Coronary artery (tissue), 2 donors: ENCODE measurements at places on chromosomes 1 and 21.

DNA sequence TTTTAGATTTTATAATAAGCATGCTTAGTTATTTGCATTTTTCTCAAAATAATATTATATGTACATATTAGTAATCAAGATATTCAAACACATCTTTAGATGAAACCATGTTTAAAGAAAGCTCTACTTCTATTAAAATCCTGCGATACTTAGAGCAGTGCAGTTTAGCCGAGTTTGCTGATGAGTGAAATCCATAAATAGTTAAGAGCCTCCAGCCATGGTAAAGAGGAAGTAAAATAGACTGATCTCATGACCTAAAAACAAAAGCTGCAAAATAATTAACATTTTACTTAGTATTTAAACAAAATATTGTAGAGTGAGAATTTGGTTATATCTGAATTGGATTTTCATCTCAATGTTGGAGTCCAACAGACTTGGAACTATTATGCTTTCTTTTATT, 147.4 kb upstream of the NRIP1 start:
- DNase-seq = no peak

DNA sequence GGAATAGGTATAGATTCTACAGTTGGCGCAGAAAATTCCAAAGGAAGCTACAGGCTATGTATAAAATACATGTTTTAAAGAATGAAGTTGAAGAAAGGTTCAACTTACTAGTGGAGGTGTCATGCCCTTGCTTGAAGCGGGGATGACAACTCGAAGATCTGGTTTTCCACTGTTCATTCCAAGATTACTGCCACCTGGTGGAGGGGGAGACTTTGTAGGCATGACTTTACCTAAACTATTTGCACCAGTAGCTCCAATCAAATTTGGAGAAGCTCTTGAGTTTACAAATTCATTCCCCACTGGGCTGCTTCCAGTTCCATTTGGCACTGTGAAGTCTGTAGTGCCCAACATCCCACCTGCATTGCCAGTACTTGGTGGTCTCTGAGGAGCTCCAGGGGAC, 81.7 kb downstream of the AXDND1 start:
- DNase-seq = no peak

- no peak for DNase-seq
Observed at GRCh38 chr1:192357924-192358323, 41.1 kb downstream of the RGS21 start.

DNA sequence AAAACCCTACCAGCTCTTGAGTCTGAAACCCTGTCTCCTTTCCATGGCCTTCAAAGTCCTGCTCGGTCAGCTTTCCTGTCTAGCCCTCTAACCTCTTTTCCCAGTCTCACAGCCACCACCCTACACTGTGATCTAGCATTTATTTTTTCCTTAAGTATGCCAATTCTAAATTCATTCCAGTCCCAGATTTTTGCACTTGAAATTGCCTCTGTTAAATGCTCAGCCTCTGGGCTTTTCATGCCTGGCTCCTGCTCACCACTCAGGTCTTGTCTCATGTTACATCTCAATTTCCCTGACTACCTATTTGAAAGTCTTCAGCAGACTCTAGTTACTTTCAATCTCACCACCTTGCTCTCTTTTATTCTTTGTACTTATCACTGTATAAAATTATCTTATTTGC, 176.2 kb downstream of the ADGRL4 start:
- no peak for DNase-seq

GRCh38 chr1:40986956-40987355, 7.5 kb downstream of the CTPS1 start:
- DNase-seq = no peak

- no peak for DNase-seq
Observed at GRCh38 chr1:156804572-156805243, 11.9 kb downstream of the SH2D2A start.

- DNase-seq = no peak
Observed at GRCh38 chr1:29349871-29350491, 113.7 kb downstream of the PTPRU start.

DNA sequence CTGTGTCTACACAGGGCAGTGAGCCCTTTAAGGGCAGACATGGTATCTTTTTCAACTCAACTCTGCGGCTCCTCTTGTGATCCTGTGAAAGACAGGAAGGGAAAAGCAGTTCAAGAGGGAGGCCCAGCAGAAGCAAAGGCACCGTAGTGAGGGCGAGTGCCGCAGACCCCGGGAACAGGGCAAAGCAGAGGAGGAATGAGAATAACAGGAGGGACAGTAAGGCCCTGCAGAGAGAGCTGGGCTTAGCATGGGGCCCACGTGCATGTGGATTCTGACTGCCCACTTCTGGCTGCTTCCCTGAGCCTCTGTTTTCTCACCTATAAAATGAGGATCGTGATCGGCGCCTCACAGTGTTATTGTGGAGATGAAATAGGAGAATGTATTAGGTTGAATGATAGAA, 409.3 kb downstream of the PTPRU start:
- DNase-seq = no peak

GRCh38 chr1:159924025-159924790, 1.1 kb downstream of the TAGLN2 start:
- peak; percentile 95 for DNase-seq

DNA sequence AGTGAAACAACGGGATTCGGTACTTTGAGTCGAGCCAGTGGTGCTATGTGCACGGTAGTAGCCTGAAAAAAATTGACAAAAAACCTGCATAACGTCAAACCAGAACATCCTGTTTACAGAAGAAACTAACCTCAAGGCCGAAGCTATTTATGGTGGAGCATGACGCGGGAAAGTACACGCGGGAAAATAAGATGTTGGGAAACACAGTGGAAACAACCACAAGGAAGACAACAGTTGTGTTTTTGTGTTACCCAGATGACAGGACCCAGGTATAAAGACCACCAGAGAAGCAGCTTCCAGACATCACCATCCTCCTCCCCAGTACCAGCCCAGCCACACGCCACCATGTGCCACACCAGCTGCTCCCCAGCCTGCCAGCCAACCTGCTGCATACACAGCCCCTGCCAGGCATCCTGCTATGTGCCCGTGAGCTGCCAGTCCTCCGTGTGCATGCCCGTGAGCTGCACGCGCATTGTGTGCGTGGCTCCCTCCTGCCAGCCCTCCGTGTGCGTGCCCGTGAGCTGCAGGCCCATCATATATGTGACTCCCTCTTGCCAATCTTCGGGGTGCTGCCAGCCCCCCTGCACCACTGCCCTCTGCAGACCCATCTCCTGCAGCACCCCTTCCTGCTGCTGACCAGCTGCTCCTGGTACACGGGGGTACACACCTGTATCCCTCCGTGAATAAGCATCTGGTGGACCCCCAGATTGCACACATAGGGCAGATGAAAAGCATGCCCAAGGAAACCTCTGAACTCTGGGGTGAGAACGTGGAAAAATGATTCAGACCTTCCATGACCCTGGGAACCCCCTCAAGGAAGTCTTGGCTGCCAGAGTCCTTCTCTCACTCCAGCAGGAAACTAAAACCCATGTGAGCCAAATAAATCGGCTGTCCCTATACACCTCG, at the start of gene KRTAP12-3:
Gene KRTAP12-3, plus strand, starts transcription at position 298 of the 906 bp plus-strand sequence. Its CDS starts 48 bp downstream, at position 346.
- no peak for DNase-seq

GRCh38 chr1:154747740-154748404, 122.2 kb downstream of the KCNN3 start:
- peak; percentile 59 for DNase-seq

GRCh38 chr1:165698761-165699052, 345 bp upstream of the ALDH9A1 start:
- DNase-seq = no peak

DNA sequence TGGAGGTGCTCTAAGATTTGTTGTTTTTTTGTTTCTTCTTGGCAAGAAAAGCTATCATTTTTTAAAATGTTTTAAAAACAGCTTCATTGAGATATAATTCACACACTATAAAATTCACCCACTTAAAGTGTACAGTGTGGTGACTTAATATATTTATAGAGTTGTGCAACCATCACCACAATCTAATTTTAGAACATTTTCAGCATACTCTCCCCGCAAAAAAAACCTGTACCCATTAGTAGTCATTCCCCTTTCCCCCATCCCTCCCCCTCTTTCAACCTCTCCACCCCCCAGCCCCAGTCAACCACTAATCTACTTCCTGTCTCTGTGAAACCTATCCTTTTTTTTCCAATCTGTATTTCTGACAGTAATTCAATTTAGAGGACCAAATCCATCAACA, 30.6 kb downstream of the ZC3H11B start:
- no peak for DNase-seq

DNA sequence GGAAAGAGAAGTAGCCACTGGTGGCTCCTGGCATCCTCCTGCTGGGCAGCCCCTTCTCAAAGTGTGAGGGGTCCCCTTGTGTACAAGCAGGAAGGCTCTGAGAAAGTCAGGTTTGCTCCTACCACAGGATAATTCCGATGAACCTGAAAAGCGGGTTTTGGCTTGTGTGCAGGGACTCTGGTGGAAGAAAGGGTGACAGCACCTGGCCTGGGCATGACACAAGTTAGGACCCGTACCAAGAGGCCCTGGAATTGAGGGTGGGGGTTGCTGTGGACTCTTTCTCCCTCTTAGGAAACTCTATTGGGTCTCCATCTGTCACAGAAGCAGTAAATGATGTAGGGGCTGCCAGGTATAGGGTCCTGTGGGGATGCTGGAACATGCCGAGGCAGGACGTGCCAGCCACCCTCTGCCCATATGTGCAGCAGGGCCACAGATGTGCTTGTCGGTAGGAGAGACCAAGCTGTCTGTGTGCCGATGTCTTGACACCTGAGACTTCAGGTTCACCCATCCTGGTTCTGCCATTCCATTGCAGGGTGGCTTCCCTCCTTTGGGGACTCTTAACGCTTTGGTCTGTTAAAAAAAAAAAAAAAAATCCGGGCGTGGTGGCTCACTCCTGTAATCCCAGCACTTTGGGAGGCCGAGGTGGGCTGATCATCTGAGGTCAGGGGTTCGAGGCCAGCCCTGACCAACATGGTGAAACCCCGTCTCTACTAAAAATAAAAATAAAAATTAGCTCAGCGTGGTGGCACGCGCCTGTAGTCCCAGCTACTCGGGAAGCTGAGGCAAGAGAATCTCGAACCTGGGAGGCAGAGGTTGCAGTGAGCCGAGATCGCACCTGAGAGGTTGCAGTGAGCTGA, 9.8 kb downstream of the C1orf35 start:
- DNase-seq = peak; percentile 5

DNA sequence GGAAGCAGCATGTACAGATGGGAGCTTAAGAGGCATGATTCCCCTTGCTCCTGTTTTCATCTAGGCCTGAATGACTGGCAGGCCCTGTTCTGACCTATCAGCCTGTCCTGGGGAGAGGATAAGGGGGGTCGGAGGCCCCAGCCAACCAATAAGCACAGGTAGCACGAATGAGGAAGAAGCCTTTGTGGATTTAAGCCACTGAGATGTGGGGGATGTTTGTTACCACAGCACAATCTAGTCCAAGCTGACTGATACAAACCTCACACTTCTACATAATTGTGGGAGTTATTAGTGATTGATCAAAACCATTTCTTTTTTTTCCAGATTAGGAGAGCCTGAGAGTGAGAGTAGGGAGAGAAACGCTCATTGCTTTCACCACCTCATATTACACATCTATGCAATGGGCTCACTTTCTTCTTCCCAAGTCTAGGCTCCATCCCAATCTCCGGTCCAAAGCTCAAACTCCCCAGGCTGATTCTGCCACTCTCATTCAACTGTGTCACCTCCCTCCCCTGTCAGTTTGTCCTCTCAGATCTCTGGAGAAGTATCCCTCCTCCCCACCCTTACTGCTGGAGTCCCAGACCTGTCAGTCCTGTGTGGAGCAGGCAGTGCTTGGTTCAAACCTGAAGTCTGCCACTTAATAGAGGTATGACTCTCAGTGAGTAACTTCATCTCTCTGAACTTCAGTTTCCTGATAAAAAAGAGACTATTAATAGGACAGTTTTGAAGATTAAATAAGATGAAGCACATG, 220.5 kb downstream of the PTPRU start:
- DNase-seq = no peak

DNA sequence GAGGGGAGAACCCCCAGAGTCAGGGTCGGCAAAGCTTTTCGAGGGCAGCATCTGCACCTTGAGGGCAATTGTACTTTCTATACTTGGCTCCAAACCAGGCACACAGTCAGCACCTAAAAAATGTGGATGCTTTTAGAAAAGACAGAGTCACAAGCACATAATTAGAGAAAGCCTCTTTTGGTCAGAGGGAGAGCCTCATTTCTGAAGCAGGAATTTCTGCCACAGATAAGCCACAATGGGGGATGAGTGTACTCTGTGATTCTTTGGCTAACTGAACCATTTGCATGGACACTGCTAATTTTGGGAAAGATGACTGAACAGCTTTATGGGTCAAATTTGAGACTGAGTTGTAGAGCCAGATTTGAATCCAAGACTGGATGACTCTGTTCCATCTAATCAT, 635.7 kb downstream of the KIF26B start:
- DNase-seq = no peak

DNA sequence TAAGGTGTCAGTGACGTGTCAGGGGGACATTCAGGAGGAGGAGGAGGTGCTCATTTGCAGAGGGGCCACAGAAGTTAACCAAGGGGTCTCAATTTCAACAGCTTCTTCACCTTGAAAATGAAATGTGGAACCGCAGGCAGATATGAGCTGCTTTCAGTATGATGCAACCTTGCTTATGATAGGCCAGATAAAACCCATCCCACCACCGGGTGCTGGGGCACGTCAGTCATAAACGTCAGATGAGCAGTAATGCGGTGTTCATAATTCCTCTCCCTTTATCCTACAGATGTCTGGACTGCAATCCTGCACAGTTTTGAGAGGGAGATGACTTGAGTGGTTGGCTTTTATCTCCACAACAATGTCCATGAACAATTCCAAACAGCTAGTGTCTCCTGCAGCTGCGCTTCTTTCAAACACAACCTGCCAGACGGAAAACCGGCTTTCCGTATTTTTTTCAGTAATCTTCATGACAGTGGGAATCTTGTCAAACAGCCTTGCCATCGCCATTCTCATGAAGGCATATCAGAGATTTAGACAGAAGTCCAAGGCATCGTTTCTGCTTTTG, 1.7 kb downstream of the PTGFR start:
- DNase-seq = no peak

GRCh38 chr1:95888941-95889390, 655.0 kb downstream of the RWDD3 start:
- no peak for DNase-seq

DNA sequence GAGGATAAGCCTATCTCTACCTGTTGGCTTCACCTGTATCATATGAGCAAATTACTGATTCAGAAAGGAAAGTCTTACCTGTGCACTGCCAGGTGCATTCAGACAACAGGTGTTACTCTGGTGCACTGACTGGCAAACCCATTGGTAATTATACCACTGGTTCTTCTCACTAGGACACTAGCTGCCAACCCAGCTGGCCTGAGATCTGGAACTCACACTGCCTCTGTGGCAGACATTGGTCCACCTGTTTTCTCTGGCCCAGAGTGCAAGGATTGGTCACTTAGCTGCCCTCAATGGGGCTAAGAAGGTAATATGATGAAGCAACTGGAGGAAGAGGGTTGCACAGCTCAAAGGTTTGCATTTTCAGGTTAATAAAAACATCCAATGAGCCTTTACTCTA, 140.2 kb upstream of the DNAH14 start:
- no peak for DNase-seq

- DNase-seq = no peak
Observed at GRCh38 chr1:172040466-172040865, 199.2 kb downstream of the DNM3 start.

GRCh38 chr21:32299695-32300094, 1.0 kb downstream of the MRAP start:
- no peak for DNase-seq

- no peak for DNase-seq
Observed at GRCh38 chr1:55310505-55310971, 95.4 kb upstream of the USP24 start.

- no peak for DNase-seq
Observed at GRCh38 chr1:82755191-82755590, 954.5 kb downstream of the ADGRL2 start.
